ENCODE measurements at places on chromosomes 2 and 18.
A peak's percentile ranks its signal among the peaks of the same experiment; 100 is the strongest.

GRCh38 chr2:238670111-238670585, 177.7 kb upstream of the TWIST2 start:
- no peak for DNase-seq

DNA sequence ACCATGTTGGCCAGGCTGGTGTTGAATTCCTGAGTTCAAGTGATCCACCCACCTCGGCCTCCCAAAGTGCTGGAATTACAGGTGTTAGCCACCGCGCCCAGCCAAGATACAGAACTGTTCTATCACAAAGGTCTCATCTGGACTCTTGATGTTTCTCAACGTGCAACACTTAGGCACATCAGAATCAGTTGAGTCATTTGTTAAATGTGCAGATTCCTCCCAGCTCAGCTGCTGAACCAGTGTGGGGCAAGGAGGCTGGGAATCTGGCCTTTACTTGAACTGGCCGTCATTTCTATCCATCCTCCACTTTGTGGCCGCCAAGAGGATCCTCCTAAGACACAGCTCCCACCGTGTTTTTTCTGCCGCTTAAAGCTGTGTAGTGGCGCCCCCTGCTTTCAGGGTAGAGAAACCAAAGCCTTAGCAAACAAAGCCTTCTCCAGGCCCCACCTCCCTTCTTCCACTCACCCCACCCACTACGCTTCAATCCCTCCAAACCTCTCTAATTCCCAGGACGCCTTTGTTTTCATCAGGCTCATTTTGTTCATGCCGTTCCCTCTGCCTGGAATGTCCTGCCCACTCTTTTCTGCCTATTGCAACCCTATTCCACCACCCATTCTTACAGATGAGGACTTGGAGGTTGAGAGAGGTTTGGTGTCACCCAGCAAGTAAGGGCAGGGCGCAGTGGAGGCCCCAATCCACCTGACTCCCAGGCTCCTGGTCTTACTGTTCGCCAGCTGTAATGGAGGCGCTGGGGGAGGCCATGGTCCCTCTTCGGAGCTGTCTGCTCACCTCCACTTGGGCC, 776 bp upstream of the SPEG start:
- no peak for DNase-seq

GRCh38 chr2:68537011-68537410, 69.6 kb downstream of the APLF start:
- DNase-seq = no peak

DNA sequence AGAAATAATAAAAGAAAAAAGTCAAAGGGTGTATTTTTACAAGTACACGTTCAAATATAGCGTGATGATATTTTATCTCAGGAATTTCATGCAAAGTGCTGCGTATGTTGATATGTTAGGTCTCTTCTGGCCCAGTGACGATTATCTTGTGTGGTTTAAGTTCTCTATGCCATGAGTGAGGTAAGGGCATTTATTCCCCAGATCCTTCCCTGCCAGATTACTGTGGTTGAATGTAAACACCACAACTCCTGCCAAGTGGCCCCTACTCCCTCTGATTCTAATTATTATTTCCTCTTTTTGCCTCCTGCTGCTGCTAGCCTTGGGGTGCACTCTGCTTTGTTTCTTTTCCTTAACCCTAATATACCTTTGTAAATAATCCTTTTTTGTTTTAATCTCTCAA, 12.2 kb downstream of the SCN2A start:
- DNase-seq = no peak

DNA sequence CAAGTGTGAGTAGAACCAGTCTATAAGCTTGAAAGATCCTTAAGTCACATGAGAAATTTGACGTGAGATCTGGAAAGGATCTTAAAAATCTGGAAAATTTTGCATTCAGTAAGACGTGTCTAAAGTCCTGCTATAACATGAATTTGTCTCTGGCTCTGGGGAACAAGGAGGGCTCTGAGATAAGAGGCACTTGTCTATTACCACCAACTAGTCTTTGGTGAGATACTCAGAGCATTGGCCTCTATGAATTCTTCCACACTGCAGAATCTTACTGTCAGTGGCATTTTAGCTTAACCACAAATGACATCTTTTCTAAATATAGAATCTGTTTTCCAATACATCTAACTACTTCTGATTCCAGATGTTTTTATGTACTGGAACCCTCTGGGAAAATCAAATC, 1504.5 kb downstream of the DPP10 start:
- DNase-seq = no peak

GRCh38 chr2:36770542-36771287, 74.2 kb downstream of the VIT start:
- peak; percentile 22 for DNase-seq

GRCh38 chr18:25187521-25188192, 164.3 kb downstream of the ZNF521 start:
- no peak for DNase-seq

- no peak for DNase-seq
Measured at GRCh38 chr2:40405465-40405864, 46.4 kb downstream of the SLC8A1 start.

- DNase-seq = no peak
Measured at GRCh38 chr2:192155511-192156118, 39.1 kb downstream of the TMEFF2 start.

- peak; percentile 26 for DNase-seq
Measured at GRCh38 chr18:3995476-3996102, 459.5 kb downstream of the DLGAP1 start.

DNA sequence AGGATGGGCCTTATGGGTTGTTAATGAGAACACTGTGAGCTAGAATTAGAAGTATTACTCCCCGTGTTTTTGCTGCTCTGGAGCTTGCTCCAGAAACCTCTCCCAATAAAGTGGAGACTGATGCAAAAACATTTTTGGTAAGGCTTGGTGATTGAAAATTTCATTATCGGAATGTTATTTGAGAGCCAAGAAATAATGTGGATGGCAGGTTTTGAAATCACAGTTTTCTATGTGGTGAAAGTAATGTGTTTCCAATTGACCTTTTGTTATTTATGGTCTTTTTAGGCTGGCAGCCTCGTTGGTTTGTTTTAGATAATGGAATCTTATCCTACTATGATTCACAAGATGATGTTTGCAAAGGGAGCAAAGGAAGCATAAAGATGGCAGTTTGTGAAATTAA, 5.1 kb downstream of the PLEKHA3 start:
- DNase-seq = no peak

DNA sequence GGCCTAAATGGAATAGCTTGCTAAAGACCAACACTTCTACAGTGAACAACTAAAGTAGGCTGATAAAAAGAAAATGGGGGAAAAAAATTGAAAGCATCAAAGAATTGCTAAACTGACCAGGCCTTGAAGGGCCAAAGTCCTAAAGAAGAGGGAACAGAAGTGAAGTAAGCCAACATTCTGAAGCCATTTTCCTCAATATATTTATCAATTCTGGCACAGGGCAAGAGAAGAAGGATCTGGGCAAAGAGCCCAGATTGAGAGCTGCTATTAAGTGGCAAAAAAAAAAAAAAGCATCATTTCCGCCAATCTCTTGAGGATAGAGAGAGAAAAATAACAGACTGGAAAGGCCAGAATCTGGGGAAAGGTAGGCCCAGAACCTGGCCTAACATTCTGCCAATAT, 25.7 kb downstream of the FANCL start:
- no peak for DNase-seq

DNA sequence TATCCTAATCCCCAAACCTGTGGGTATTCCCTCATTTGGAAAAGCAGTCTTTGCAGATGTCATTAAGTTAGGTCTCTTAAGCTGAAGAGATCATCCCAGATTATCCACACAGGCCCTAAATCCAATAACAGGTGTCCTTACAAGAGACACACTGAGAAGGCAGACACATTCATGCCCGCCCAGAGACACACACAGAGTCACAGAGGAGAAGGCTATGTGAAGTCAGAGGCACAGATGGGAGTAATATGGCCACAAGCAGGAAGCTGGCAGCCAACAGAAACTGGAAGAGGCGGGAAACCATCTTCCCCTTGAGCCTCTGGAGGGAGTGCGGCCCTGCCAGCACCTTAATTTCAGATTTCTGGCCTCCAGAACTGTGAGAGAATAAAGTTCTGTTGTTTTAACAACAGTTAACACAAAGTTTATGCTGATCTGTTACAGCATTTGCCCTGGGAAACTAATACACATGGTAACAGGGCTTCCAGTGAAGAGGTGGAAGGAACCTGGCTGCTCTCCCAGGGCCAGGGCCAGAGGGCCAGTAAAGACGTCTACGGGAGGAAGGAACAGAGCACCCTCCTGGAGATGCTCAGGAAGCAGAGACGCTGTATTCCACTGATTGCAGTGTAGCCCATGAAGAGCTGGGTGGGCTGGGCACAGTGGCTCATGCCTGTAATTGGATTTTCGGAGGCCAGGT, 217.5 kb downstream of the GLI2 start:
- DNase-seq = no peak

DNA sequence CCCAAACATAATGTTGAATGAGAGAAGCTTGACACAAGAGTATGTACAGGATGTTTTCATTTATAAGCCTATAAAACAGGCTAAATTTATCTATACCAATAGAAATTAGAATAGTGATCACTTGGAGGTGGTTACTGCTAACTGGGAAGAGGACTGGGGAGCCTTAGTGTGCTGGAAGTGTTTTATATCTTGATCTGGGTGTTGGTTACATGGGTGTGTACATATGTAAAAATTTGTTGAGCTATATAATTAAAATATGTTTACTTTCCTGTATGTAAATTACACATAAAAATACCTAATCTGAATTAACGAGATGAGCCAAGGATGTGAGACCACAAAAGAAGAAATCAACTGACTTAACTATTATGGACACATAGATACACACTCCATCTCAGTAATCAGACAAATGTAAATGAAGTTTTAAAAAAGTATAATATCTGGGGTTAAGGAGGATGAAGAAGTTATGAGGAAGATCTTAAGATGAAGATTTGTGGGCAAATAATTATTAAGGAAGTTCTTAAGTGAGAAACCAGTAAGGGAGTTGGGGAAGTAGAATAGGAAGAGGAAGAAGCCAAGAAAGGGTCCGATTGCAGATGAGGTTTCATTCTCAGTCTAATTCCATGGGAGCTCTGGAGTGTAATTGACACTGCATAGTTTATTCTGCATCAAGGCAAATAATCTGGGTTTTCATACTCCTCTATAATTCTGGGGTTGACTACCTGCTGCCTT, 32.3 kb upstream of the NABP1 start:
- DNase-seq = no peak

- DNase-seq = no peak
Measured at GRCh38 chr2:114119862-114120261, 230.0 kb downstream of the ACTR3 start.

DNA sequence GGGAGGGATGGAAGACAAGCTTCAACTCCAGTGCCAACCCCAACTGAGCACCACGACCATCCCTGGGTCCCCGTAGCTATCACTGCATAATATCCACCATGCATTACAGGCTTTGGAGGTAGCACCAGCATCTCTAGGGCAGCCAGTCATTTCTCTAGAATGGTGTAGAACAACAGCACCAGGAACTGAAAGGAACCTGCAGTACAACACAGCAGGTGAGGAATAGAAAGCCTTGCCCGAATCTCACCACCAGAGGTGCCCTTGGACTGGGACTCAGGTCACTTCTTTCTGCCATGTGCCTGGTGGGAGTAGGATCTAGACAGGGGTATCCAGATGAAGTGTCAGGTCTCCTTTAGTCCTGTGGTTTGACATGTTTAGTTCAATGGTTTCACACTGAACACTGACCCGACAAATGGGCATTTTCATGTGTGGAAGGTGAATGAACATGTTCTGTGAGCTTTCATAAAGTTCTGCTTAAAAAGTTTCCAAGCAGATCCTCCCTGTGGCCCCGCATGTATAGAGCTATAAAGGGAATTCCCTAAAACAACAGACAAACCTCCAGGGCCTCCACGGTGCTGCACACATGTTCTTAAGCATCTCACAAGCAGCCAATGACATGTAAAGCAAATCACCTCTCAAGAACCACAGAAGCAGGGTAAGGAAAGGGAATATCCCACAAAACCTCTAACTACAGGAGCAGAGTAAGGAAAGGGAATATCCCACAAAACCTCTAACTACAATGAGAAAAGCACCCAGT, 208.3 kb downstream of the AFF3 start:
- DNase-seq = no peak

DNA sequence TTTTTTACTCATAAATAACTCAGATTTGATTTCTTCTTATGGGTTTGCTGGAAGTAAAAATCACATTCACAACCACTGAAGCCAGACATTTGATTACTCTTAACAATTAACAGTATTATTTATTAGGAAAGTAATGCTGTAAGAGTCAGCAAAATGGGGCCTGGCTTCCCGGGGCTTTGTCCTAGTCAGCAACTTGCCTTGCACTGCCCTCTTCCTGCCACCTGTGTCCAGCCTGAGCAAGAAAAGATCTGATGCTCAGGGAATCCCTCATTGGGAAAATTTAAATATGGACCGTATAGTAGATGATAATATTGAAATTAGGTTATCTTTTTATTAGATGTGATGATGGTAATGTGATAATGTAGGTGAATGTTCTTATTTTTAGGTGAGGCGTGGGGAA, 30.8 kb upstream of the ACYP2 start:
- no peak for DNase-seq

- DNase-seq = no peak
Measured at GRCh38 chr2:57218206-57218605, 828.4 kb upstream of the VRK2 start.

DNA sequence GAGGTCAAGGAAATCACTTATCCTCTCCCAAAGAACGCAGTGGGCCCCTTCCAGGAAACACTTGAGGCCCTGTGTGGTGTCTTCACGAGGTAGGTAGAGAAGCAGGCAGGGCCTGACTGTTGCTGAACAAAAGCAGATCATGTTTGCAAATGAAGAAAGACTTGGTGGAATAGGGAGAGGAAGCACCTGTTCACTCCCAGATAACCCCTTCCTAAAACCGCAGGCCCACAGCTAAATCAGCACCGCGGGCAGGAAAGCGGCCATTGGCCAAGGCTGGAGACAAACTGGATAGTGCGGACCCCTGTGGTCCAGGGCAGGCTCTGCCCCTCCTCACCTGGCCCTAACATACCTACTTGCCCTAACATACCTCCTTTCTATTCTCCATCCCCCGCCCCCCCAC, 64.9 kb upstream of the KLHL29 start:
- DNase-seq = no peak

DNA sequence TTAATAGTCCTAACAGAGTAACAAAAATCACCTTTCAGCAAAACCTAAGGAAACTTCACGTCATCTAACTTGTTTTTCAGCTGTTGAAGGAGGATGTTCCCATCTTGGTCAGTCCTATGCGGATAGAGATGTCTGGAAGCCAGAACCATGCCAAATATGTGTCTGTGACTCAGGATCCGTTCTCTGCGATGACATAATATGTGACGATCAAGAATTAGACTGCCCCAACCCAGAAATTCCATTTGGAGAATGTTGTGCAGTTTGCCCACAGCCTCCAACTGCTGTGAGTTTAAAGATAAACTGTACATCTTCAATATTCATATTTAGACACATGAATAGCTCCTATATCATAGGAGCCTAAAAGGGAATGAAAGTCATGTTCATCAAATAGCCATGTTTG, 10.5 kb downstream of the COL3A1 start:
- no peak for DNase-seq

DNA sequence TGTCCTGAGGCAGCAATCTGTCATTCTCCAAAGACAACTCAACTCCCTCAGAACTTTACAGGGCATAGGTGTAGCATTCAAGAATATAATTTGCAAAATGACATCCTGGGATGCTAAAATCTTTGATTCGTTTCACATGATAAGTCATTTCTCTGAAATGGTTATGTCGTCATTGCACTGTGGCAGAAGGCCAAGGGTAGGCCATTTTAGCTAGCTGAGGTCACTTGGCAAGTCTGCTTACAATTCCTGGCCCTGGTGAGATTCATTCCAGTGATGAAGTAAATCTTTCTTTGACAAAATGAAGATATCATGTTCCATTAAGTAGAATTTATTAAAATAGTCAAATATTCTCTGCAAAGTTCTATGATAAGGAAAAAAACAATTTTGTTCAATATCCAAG, 1410.3 kb upstream of the LRRTM1 start:
- DNase-seq = no peak
